ENCODE measurements at places on chromosomes 5 and 9.

GRCh38 chr5:165836046-165836445, 2330.6 kb downstream of the MAT2B start:
- DNase-seq = no peak

DNA sequence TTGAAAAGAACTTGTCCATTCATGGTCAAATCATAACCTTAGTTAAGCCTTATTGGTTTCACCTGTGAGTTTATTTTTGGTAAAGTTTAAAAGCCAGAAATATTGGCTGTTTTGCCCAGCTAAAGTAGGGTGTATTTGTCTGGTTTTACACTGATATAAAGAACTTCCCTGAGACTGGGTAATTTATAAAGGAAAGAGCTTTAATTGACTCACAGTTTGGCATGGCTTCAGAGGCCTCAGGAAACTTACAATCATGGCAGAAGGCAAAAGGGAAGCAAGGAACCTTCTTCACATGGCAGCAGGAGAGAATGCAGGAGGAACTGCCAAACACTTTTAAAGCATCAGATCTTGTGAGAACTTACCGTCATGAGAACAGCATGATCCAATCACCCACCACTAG, 55.3 kb downstream of the JAKMIP2 start:
- DNase-seq = no peak

DNA sequence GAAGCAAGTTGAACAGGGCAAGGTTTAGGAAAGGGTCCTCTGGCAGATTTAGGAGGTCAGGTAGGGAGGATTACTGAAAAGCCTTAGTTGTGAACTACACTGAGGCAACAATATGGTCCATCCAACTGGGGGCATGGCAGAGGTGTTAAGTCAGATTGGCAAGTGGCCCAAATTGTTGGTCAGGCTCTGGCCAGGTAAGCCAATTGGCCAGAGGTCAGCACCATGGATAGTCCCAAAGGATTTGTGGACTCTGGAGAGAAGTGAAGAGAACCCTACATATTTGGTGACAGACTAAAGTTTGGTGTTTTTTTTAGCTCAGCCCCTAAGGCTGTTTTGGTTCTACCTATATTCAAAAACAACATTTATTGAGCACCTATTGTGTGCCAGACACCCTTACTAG, 39.1 kb upstream of the RASGRF2 start:
- DNase-seq = no peak

GRCh38 chr5:125652761-125653160, 770.4 kb upstream of the GRAMD2B start:
- DNase-seq = no peak

- no peak for DNase-seq
Measured at GRCh38 chr9:135701959-135702721, at the start of gene KCNT1. TSS of gene KCNT1 (plus strand) at chr9:135702185. CDS start at chr9:135702259, 74 bp downstream.

DNA sequence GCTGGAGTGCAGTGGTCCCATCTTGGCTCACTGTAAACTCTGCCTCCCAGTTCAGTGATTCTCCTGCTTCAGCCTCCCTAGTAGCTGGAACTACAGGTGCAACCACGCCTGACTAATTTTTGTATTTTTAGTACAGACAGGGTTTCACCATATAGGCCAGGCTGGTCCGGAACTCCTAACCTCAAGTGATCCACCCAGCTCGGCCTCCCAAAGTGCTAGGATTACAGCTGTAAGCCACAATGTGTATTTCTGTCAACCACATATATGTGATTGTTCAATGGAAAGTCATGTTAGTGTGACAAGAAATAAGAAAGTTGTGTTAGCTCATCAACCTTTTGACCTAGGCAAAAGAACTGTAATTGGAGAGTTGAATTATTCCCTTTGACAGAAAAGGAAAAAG, 677.1 kb upstream of the CHD1 start:
- no peak for DNase-seq

- DNase-seq = no peak
Measured at GRCh38 chr5:145752947-145753346, 82.2 kb downstream of the PRELID2 start.

GRCh38 chr9:131436376-131436775, 42.5 kb downstream of the PRRC2B start:
- DNase-seq = no peak

- DNase-seq = no peak
Measured at GRCh38 chr9:16132513-16132912, 579.7 kb downstream of the CCDC171 start.

DNA sequence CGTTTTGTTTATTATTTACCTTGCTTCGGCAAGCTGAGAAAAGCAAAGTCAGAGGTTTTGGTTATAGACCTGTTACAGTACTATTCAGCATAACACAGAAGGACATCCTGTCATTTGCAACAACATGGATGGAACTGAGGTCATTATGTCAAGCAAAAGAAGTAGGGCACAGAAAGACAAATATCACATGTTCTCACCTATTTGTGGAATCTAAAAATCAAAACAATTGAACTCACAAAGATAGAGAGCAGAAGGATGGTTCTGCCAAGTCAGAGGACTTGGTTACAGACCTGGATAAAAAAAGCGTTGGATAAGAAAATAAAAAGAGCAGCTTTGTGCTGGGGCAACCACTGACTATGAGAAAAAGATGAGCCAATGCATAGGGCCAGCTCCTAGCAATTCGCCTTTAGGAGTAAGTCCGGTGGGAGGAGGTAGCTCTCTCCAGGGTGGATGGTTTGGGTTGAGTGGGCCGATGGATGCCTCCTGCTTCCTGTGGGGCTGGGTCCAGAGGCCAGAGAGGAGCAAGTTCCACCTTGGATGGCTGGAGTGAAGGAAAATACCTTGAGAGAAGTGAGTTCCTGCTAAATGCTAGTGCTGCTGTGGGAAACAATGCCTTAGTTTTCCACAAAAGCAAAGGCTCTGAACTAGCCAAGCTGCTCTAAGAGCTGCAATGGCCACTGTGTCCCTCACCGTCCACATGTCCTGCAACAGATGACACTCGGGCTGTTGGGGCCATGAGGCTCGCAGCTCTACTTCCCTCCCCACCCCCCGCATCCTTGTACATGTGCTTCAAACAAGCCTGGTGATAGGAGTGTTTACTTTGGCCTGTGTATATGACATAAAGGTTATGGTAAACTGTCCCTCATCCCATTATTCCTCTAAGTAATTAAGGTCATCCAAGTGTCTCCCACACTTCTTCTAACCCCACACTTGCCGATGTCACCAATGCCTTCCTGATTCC, 38.4 kb downstream of the ACOT12 start:
- no peak for DNase-seq

GRCh38 chr5:124237206-124237695, 509.2 kb downstream of the ZNF608 start:
- no peak for DNase-seq

- no peak for DNase-seq
Measured at GRCh38 chr9:111944241-111944866, 47.7 kb downstream of the UGCG start.

GRCh38 chr5:124283031-124283430, 463.4 kb downstream of the ZNF608 start:
- DNase-seq = no peak

GRCh38 chr9:32430720-32431119, 46.3 kb downstream of the ACO1 start:
- DNase-seq = no peak

GRCh38 chr5:73437101-73437776, 11.3 kb downstream of the FOXD1 start:
- no peak for DNase-seq

GRCh38 chr9:32483343-32483742, 42.7 kb downstream of the RIGI start:
- DNase-seq = no peak

GRCh38 chr9:135948446-135948845, 12.7 kb downstream of the UBAC1 start:
- DNase-seq = no peak

DNA sequence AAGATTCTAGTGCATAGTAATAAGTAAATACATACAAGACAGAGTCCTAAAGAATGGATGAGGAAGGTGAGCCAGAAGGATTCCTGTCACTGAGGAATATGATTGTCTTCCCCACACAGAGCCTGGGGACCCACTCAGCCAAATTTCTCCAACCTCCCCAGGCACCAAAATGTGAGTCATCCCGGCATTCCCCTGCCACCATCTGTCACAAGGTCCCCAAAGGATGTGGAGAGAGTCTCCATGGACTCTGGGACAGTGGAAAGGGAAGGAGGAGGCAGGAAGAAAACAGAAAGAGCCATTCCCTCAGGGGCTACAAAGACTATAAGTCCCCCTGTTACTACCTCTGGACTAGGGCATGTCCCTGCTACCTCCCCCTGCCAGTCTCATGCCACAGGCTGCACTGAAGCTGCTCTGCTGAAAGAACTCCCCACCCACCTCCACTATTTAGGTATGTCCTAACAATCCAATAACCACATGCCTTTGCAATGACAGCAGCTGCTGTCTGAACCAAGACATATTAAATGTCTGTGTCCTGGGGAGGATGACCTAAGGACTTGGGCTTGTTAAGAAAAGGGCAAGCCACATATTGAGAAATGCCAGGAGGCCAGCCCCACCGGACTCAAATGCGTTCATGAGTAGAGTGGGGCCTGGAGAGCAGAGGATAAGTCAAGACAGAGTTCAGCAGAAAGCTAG, 10.7 kb upstream of the OR5C1 start:
- DNase-seq = no peak

GRCh38 chr9:131999692-132000551, 79.7 kb downstream of the MED27 start:
- no peak for DNase-seq

- DNase-seq = no peak
Measured at GRCh38 chr9:133126697-133127339, 5.8 kb upstream of the RALGDS start.

DNA sequence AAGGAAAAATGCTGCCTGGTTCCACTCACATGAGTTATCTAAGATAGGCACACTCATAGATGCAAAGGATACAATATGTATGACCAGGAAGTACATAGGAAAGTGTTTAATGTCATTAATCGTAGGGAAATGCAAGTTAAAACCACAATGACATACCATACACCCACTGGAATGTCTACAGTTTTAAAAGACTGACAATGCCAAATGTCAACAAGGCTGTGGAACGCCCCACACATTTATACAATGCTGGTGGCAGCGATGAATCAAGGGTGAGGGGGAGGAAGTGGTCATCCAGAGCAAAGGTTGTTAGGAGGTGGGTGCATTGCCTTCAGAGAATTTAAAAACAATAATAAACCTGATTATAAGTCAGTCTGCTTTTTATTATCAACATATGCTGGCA, 437.8 kb downstream of the ARHGEF28 start:
- no peak for DNase-seq

DNA sequence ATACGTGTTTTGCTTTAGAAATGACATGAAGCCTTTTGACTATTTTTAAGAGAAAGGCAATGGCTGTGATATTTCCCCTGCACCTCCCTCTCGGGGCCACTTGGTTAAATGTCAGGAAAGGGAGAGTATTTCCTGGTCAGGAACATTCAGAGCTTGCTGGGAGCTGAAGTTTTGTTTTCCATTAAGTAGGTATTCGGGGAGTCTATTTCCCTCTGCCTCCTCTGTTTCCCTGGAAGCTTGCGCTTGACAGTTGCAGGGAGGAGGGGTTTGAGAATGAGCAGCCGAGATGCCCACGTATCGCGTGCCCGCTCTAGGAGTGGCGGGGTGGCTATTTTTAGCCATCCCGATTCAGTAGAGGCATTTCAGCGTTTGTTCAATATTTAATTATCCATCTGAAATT, 6.7 kb downstream of the DAB2IP start:
- DNase-seq = no peak

DNA sequence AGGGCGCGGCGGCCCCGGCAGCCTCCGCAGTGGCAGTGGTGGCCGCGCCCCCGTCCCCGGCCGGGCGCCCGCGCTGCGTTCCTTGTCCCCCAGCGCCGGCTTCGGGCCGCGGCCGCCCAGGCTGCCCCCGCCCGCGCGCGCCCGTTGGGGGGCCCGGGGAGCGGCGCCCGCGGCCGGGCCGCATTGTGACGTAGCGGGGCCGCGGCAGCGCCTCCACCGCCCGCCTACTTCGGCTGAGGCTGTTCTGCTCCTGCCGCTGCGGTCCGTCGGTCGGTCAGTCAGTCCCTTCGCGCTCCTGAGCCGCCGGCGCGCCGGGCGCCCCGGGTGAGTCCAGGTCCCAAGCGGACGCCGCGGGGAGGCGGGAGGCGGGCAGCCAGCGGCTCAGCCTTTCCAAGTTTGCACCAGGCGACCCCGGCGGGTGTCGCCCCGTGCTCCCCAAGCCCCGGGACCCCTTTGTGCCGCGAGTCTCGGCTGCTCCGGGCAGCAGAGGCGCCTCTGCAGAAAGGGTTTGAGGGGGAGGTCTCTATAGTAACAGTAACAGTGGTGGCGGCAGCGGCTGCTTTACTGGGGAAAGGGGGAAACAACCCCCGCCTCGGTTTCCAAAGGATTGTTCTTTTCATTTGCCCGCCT, at the start of gene SNCAIP:
Gene SNCAIP, plus strand, starts transcription at position 277 of the 630 bp plus-strand sequence. CDS start 78,898 bp downstream, outside the sequence.
- no peak for DNase-seq

- DNase-seq = no peak
Measured at GRCh38 chr5:91383956-91384300, 811 bp upstream of the ARRDC3 start.

DNA sequence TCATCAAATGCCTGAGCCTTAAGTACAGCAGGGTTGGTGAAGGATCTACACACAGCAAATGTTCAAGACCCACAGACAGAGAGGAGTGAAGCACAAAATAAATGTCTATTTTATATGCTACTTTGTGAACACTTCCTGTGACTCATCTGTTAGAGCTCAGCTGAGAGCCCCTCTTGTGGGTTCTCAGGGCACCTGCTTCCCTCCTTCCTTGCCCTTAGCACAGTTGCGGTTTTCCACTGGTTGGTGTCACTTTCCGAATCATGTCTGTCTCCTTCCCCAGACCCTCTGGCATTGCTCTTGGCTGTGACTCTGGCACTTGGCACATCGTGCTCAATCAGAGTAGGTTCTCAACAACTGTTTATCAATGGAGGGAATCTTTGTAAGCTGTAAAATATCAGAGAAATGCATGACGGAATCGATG, 128.5 kb upstream of the STC2 start:
- no peak for DNase-seq

DNA sequence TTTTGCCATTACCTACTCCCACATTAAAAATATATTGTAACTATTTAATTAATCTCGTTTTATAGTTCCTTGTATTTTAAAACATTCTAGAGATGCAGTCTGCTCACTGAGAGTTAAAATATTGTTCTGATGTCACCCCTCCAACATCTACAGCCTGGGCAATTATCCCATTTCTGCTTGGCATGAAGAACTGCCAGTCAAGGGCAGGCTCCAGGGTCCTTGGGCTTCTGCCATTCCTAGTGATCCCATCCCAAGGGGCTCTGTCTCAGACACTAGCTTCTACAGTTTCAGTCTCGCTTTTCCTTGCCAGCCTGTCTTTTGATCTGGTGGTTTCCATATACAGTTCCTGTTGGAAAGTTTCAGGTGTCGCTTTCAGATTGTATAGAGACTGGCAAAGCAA, 287.2 kb downstream of the TMEM232 start:
- no peak for DNase-seq

DNA sequence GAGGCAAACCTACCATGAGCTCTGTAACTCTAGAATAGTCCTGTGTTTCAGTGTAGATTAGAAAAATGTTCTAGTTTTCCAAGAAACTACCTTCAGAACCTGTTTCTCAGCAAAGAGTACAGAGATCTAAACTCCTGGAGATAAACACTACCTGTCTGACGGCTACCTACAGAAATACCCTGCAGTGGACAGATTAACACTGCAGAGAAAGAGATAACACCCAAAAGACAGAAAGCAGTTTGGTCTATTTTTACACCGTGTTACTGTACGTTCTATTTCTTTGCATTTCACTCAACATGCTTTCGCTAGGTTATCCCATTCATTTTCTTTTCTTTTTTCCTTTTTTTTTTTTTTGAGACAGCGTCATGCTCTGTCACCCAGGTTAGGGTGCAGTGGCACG, 11.6 kb downstream of the SCAI start:
- DNase-seq = no peak

Measured in T-helper 22 cell (primary cell).